ENCODE measurements at places on chromosomes 7 and 10.

DNA sequence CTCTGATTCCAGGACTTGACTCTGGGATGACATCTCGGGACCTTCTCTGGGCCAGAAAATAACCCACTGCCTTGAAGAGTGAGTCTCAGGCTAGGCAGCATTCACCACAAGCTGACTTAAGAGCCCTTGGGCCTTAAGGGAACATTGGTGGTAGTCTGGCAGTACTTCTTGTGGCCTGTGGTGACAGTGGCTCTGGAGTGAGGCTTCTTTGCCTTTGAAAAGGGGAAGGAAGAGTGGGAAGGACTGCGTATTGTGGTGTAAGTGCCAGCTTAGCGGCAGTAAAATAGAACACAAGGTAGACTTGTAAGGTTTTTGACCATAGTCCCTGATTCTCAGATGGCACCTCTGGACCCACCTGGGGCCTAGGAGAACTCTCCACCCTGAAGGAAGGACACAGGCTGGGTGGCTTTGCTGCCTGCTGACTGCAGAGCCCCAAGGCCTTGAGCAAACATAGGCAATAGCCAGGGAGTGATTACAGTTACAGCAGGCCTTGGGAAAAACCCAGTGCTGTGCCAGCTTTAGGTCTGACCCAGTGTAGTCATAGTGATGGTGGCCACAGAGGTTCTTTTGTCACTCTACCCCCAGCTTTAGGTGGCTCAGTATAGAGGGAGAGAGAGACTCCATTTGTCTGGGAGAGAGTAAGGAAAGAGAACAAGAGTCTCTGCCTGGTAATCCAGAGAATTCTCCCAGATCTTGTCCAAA lies 483.9 kb downstream of the SH2D4B start:
- DNase-seq = no peak

DNA sequence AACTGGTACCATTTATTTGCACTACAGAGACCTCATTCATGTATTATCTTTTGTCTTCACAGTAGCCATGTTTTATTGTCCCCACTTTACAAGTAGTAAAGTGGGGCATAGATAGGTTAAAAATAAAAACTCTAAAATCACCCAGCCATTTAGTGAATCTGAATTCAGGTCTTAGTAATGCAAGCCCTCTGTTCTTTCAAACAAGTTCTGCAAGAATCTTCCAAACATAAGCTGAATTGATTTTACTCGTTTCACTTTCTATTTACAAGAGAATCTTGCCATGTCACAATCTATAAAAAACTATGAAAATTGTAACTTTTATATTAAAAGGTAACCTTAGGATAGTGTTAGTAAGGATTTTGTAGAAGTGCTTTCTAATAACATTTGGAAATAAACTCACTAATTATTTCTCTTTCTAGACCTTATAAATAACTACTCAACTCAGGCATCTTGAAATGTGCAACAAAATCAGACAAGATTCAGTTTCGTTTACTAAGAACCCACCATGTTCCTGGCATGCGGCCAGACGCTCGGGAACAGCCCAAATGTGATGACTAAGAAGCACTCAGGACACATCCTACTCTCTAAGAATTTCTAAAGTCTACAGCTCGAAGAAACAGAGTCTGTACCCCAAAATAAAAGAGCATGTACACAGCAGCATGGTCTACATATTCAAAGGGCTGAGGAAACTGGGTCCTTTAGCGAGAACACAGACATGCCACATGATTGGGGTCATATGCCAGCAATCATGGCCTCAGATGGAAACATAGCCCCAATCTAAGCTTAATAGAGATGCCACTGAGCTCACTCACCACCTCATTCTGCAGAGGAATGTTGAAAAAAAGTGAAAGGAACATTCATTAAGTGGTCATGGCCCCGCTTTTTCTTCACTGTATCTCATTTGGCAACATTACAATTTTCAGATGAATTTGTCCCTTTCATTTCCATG lies 167.6 kb downstream of the AMPH start:
- DNase-seq = peak; percentile 33

GRCh38 chr10:57333880-57334279 lies 933.8 kb downstream of the IPMK start:
- DNase-seq = no peak

GRCh38 chr7:28381466-28381865 lies 30.9 kb upstream of the CREB5 start:
- DNase-seq = no peak

DNA sequence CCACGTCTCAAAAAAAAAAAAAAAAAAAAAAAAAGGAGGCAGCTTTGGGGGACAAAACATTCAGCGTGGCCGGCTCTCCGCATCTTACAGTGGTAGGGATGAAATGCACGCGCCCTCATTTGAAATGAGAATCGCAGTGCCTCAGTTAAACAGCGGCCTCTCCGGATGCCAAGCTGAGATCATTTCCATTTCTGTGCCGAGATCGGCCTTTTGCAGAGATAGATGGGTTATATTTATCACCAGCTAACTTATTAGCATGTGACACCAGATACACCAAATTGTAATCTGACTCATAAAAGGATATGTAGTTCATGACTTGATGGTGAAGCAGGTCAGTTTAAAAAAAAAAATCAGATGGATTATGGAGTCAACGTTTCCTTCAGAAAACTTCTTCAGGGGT lies 138.7 kb downstream of the CUX1 start:
- DNase-seq = no peak

Measured in epithelial cell of esophagus (primary cell).